ENCODE measurements at places on chromosomes 3 and 15. TPM values are rescaled to one million over a fixed set of nuclear protein-coding genes. Genes with fewer than 3 reads are reported as not detected.

DNA sequence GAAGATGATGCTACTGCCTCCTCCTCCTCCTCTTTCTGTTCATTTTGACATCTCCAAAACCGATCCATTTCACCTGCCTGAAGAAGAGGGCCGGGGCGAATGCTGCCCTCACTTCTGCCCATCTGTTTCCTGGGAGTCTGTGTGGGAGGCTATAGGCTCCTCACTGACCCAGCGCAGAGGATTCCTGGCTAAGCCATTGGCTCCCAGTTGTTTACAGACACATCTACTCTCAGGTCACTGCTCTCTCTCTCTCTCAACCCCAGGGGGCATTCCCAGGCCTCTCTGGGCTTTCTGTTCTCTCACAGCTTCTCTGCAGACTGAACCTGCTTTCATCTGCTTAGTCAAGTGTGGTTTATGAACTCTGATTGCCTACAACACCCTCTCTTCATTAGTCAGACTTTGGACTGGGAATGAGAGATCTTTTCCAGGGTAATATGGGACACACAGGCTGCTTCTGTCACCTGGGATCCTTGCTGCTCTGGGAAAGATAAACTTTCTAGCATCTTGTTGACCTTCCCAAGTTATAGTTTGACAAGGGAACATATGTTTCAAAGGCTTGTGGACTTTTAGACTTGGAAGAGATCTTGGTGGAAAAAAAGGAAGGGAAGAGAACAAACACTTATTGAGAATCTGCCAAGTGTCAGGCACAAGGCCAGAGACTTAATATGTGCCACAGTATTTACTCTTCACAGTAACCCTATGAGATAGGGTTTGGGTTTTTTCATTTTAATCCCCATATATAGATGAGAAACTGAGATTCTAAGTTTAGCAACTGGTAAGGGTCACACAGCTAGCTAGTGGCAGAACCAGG, 30.2 kb upstream of the USP3 start:
- peak overlapping the region; percentile 90 for H3K27ac ChIP-seq
- no peaks in the 10 kb centered on the region for H3K36me3 ChIP-seq
- peak; percentile 99 for DNase-seq
- peak overlapping the region; percentile 32 for H3K4me3 ChIP-seq

GRCh38 chr15:85415783-85416182, 35.4 kb downstream of the AKAP13 start:
- H3K27me3 ChIP-seq, result no peaks in the 10 kb centered on the region
- H3K27ac ChIP-seq, result no peak overlapping the region
- peaks cover 34% of the 10 kb centered on the region for H3K4me1 ChIP-seq
- no peak for DNase-seq
- H3K4me3 ChIP-seq, result no peak overlapping the region

GRCh38 chr15:52117549-52117948, 5.0 kb upstream of the BCL2L10 start:
- H3K27ac ChIP-seq, result peak overlapping the region; percentile 96
- peaks cover 60% of the 10 kb centered on the region for H3K4me1 ChIP-seq
- no peak for DNase-seq
- H3K36me3 ChIP-seq, result no peaks in the 10 kb centered on the region

GRCh38 chr3:139728414-139728813, 50.6 kb upstream of the NMNAT3 start:
- no peaks in the 10 kb centered on the region for H3K36me3 ChIP-seq
- no peak for DNase-seq
- H3K4me3 ChIP-seq, result no peak overlapping the region
- H3K27ac ChIP-seq, result no peak overlapping the region

GRCh38 chr3:177353140-177353539, 155.9 kb upstream of the TBL1XR1 start:
- H3K4me3 ChIP-seq, result no peak overlapping the region
- DNase-seq, result no peak
- no peaks in the 10 kb centered on the region for H3K27me3 ChIP-seq
- H3K27ac ChIP-seq, result no peak overlapping the region

GRCh38 chr3:40208251-40208650, 101.3 kb upstream of the EIF1B start:
- DNase-seq, result no peak
- H3K27ac ChIP-seq, result no peak overlapping the region
- no peaks in the 10 kb centered on the region for H3K27me3 ChIP-seq
- H3K4me1 ChIP-seq, result peaks cover 11% of the 10 kb centered on the region
- no peak overlapping the region for H3K4me3 ChIP-seq

The HESX1 gene
- total RNA-seq, result 0.97 TPM

- no peaks in the 10 kb centered on the region for H3K36me3 ChIP-seq
- H3K4me3 ChIP-seq, result no peak overlapping the region
- no peak for DNase-seq
Observed at GRCh38 chr3:153911116-153911515, 210.1 kb upstream of the ARHGEF26 start.

The PLS1 gene
- 34.1 TPM for total RNA-seq

The ARHGEF26 gene
- 6.3 TPM for total RNA-seq

The SKOR1 gene
- 0.10 TPM for total RNA-seq

The MAGEF1 gene
- 60.5 TPM for total RNA-seq

The DPH6 gene
- total RNA-seq, result 25.8 TPM

The HMCES gene
- total RNA-seq, result 37.5 TPM

GRCh38 chr15:84922530-84922929, 38.1 kb downstream of the SLC28A1 start:
- H3K36me3 ChIP-seq, result no peaks in the 10 kb centered on the region
- no peaks in the 10 kb centered on the region for H3K27me3 ChIP-seq
- H3K4me1 ChIP-seq, result peaks cover 19% of the 10 kb centered on the region
- no peak overlapping the region for H3K4me3 ChIP-seq
- H3K27ac ChIP-seq, result no peak overlapping the region

DNA sequence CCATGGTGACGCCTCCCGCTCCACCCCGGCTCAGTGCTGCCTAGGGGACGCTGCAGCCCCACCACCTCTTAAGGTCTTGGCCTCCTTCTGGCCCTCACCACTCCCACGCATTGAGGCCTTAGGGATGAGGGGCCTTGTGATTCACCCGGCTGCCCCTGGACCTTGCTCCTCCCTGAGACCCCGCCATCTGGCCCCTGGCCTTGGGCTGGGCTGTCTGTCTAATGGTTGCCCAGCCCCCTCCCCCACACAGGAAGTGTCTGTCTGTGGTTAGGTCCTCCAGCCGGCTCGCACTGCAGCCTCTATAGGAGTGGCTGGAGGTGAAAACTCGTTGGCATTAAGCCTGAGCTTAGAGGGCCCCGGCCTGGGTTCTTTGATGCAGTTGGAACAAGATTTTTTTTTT, 21.5 kb upstream of the MTHFS start:
- no peak overlapping the region for H3K4me3 ChIP-seq
- H3K27me3 ChIP-seq, result no peaks in the 10 kb centered on the region
- peaks cover 4% of the 10 kb centered on the region for H3K36me3 ChIP-seq
- DNase-seq, result no peak

The RASL12 gene
- 0.55 TPM for total RNA-seq

The MELTF gene
- 3.2 TPM for total RNA-seq

The EPHB3 gene
- not detected for total RNA-seq

The SERPINI1 gene
- 8.5 TPM for total RNA-seq

The TGM4 gene
- total RNA-seq, result 0.18 TPM

- no peak overlapping the region for H3K4me3 ChIP-seq
- DNase-seq, result no peak
- no peaks in the 10 kb centered on the region for H3K4me1 ChIP-seq
- no peak overlapping the region for H3K27ac ChIP-seq
- no peaks in the 10 kb centered on the region for H3K27me3 ChIP-seq
Observed at GRCh38 chr15:68497206-68497910, 65.4 kb upstream of the ITGA11 start.

GRCh38 chr3:32106929-32107362, 526 bp downstream of the GPD1L start:
- H3K4me3 ChIP-seq, result peak overlapping the region; percentile 58
- H3K36me3 ChIP-seq, result no peaks in the 10 kb centered on the region
- peaks cover 62% of the 10 kb centered on the region for H3K4me1 ChIP-seq
- H3K27me3 ChIP-seq, result no peaks in the 10 kb centered on the region

Data from HepG2 (cell line).